ENCODE measurements at places on chromosomes 5 and 9. TPM values are rescaled to one million over a fixed set of nuclear protein-coding genes. Genes with fewer than 3 reads are reported as not detected.

SPARC gene
- total RNA-seq: 2,882 TPM

- no peaks in the 10 kb centered on the region for H3K27me3 ChIP-seq
- no peak overlapping the region for H3K4me3 ChIP-seq
- H3K4me1 ChIP-seq: no peaks in the 10 kb centered on the region
- DNase-seq: no peak
- H3K27ac ChIP-seq: no peak overlapping the region
These were observed 57.0 kb downstream of the CFAP90 start for GRCh38 chr5:7793895-7794294.

C5orf47 gene
- not detected for total RNA-seq

- DNase-seq: no peak
- H3K27me3 ChIP-seq: no peaks in the 10 kb centered on the region
These were observed 200.5 kb upstream of the SLC27A6 start for GRCh38 chr5:128764601-128765310.

DNA sequence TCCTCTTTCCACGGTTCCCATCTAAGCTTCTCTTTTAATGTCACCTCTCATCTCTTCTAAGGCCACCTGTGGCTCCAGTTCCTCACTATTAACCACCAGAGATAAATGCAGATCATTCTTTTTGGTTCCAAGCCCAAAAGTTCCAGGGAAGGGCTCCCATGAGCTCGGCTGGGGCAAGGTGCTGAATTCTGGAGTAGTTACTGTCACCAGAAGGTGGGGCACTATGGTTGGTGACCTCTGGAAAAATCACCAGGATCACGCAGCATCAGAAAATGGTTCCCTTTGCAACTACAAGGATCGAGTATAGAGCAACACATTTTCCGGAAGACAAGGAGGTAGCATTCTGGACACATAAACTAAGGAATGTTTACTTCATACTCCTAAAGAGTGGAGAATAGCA is 528.7 kb upstream of the DAP start:
- H3K4me3 ChIP-seq: no peak overlapping the region
- DNase-seq: no peak
- H3K4me1 ChIP-seq: no peaks in the 10 kb centered on the region
- H3K27me3 ChIP-seq: peaks cover 19% of the 10 kb centered on the region
- no peaks in the 10 kb centered on the region for H3K36me3 ChIP-seq

LCN1 gene
- not detected for total RNA-seq

DNA sequence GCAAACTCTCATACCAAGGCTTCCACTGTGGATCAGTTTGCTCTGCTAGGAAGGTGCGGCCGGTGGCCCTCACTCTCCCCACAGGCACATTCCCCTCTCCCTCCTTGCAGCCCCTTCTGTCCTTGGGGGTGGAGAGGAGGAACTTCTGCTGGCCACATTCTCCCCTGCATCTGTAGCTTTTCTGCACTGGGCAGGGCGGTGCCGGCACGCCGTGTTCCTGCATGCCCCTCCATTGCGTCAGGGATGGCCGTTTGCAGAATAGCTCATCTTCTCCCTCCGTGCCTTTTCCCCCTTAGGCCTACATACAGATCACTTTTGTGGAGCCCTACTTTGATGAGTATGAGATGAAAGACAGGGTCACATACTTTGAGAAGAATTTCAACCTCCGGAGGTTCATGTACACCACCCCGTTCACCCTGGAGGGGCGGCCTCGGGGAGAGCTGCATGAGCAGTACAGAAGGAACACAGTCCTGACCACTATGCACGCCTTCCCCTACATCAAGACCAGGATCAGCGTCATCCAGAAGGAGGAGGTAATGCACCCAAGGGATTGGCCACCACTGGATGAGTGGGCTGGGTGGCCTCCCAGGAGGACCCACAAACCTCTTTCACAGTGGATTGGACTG is 231.5 kb downstream of the DOCK8 start:
- H3K27ac ChIP-seq: no peak overlapping the region
- no peak overlapping the region for H3K4me3 ChIP-seq
- H3K36me3 ChIP-seq: no peaks in the 10 kb centered on the region
- no peak for DNase-seq
- H3K27me3 ChIP-seq: no peaks in the 10 kb centered on the region

F2RL1 gene
- 0.41 TPM for total RNA-seq

CRAT gene
- total RNA-seq: 8.9 TPM

SLC25A48 gene
- total RNA-seq: not detected

- no peak overlapping the region for H3K4me3 ChIP-seq
- H3K27me3 ChIP-seq: no peaks in the 10 kb centered on the region
- no peak for DNase-seq
- H3K27ac ChIP-seq: no peak overlapping the region
- peaks cover 38% of the 10 kb centered on the region for H3K4me1 ChIP-seq
These were observed 3.9 kb downstream of the SEPTIN8 start for GRCh38 chr5:132773114-132773513.

CATSPER3 gene
- total RNA-seq: 0.08 TPM

GRCh38 chr5:41574391-41574790 is 64.0 kb upstream of the PLCXD3 start:
- H3K27me3 ChIP-seq: 0 out of 2 replicates have a peak, but pooled peaks cover 2% of the 10 kb centered on the region
- H3K4me1 ChIP-seq: no peaks in the 10 kb centered on the region

ASPN gene
- not detected for total RNA-seq

DNA sequence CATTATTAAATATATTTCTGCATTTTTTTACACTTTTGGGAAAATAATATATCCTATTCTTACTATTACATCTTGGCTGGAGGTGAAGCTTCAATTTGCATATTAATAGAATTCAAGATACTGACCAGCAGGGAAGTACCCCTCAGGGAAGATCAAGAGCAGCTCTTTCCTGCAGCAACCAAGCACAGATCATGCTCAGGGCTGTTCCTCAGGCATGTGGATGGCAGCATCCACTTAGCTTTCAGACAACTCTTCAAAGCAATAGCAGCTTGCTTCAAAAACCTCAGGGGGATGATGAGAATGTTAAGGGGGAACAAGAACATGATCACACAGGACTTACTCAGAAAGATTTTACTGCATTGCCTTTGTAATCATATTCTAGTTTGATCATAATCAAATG is 731.8 kb downstream of the SEMA5A start:
- no peak overlapping the region for H3K4me3 ChIP-seq
- no peaks in the 10 kb centered on the region for H3K4me1 ChIP-seq
- DNase-seq: no peak
- no peaks in the 10 kb centered on the region for H3K36me3 ChIP-seq
- no peaks in the 10 kb centered on the region for H3K27me3 ChIP-seq

GRCh38 chr5:51181208-51181894 is 201.9 kb upstream of the ISL1 start:
- H3K27me3 ChIP-seq: no peaks in the 10 kb centered on the region
- no peaks in the 10 kb centered on the region for H3K4me1 ChIP-seq
- H3K27ac ChIP-seq: no peak overlapping the region
- DNase-seq: no peak
- H3K4me3 ChIP-seq: no peak overlapping the region
